ENCODE measurements at places on chromosomes 16 and 17.

DNA sequence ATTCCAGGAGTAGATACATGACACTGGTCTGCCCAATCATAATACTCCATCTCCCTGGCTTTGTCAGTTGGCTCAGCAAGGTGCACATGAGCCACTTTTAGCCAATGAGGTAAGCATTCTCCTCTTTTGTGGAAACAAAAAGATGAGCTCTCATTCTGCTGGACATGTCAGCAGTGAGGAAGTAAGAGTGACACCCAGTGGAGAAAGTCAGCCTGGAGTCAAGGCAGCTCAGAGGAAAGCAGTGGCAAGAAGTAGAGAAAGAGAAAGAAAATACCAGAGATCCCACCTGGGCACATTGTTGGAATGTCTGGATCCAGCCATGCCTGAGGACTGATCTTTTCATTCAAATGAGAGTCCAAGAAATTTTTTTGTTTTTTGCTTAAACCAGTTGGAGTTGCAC lies 496.9 kb upstream of the C16orf82 start:
- no peak for DNase-seq

- DNase-seq = peak; percentile 84
These were observed 46.9 kb downstream of the TUBD1 start for GRCh38 chr17:59845595-59846393.

GRCh38 chr17:56545106-56545505 lies 48.4 kb upstream of the NOG start:
- no peak for DNase-seq

DNA sequence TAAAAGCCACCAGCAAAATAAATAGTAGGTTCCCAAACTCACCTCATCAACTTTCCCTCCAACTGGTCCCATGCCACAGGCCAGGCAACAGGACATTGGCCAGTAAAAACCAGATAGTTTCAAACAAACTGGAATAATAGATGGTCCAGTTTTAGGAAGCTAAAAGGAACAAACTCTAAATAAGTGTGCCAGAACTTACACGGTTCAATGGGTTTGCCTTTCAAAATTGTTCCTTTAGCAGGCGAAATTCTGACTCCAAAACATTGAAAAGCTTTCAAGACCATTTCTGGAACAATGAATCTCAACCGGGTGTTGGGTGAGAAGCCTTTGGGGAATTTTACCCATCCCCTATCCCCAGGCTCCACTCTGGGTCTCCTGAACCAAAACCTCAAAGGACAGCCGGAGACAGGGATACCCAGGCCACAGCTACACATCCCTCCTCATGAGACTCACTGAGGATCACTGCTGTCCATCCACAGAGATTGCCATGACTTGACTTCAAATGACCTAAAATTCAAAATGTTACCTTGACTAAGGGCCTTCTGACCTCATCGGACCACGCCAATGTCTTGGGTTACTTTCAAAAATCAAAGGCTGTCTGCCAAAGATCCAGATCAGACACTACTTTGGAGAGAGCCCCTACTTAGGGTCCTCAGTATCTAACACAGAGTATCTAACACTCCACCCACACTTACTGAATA lies 13.0 kb downstream of the AXIN2 start:
- no peak for DNase-seq

DNA sequence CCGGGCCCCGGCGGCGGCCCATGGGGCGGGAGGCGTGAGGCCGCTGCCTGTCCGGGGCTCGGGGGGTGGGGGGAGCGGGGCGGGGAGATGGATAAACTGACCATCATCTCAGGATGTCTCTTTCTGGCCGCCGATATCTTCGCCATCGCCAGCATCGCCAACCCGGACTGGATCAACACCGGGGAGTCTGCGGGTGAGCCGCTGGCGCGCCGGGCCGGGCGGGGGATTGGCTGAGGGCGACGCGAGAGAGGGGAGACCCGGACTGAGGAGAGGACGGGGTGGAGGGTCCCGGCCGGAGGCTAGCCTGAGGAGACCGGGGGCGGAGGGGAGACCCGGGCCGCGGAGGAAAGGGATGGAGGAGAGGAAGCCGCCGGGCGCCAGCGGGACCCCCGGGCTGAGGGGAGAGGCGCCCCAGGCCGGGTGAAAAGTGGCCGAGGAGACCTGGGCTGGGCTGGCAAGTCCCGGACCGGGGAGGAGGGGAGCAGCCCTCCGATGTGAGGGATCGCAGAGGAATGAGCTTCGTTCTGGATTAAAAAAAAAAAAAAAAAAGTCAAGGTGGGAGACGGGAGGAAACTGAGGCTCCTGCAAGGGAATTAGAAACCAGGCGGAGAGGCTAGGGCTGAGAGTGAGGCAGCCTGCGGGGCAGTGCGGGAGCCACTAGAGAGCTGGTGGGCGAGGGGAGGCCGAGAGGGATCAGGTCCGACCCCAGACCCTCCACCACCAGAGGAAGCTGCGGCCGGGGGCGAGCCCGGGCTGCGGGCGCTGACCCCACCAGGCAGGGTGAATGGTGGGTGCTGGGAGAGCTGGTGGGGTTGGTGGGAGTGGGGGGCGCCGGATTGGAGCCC lies 526 bp downstream of the MOSMO start:
- DNase-seq = no peak

GRCh38 chr16:21565861-21566669 lies 33.3 kb upstream of the METTL9 start:
- no peak for DNase-seq

DNA sequence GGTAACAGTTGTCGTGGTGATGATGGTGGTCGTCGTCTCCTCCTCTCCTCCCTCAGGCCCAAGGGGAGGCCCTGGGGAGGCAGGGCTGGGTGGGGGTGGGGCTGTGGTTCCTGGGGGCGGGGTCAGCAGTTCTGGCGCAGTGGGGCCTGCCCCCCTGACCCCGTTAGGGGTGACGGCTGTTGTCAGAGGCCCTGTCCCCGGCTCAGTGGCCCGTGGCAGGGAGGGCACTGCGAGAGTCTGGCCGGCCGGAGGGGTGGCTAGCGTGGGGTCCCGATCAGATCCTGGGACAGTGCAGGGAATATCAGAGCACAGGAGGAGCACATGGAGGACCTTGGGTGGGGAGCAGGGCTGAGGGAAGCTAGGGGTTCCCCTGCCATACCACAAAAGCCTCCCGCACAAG lies 2.5 kb downstream of the SEZ6L2 start:
- no peak for DNase-seq

DNA sequence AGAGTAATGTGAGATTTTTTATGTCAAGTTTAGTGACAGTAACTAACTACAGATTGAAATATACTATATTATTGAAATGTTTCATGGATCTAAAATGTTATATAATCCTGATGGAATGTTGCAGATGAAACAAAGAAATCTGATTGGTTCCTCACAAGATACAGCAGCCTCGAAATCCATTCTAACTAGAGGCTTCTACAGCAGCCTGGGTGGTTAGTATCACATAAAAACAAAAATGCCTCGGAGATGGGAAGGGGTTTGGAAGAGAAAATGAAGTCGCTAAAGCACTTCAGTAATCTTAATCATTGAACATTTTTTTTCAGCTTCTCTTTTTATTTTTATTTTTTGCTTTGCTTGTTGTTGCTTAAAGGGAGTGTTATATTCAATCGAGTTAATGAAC lies 75.2 kb downstream of the TANC2 start:
- peak; percentile 22 for DNase-seq

DNA sequence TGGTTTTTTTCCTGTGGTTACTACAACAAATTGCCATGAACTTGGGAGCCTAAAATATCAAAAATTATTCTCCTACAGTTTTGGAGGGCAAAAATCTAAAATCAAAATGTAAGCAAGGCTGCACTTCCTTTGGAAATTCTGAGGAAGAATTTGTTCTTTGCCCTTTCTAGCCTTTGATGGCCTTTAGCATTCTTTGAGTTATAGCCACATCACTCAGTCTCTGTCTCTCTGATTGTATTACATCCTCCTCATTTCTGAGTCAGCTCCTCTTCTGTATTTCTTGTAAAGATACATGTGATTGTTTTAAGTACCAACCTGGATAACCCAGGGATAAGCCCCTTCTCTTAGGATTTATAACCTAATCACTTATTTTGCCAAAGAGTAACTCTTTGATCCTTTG lies 282.0 kb downstream of the BCAS3 start:
- no peak for DNase-seq

DNA sequence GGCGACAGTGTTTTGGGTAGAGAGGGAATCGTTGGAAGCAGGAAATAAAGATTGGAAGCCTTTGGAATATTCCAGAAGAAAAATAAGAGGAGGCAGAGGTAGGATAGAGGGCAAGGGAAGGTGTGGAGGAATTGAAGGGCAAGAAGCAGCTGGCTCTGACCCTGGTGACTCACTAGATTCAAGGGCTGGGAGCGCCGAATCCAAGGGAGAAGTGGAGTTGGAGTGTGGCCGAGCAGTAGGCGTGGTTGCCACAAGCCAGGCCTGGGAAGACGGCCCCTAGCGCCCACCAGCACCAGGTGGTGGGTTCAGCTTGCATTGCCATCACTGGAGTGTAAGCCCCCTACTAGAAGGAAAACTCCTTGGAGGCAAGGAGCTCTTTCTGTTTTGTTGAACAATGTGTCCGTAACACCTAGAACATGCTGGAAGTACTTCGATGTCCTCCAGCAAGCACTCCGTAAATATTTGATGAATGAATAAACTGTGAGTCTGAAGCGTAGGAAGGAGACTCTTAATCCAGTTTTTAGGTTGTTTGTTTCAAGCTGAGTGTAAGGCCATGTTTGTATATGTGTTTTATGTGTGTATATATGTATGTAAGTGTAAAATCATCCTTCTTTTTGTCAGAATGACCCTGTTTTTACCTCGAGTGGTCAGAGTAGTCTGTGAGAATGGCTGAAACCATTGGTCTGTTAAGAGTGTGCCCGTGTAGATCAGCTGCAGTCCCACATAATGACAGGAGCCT lies 139.5 kb downstream of the CMIP start:
- DNase-seq = no peak

DNA sequence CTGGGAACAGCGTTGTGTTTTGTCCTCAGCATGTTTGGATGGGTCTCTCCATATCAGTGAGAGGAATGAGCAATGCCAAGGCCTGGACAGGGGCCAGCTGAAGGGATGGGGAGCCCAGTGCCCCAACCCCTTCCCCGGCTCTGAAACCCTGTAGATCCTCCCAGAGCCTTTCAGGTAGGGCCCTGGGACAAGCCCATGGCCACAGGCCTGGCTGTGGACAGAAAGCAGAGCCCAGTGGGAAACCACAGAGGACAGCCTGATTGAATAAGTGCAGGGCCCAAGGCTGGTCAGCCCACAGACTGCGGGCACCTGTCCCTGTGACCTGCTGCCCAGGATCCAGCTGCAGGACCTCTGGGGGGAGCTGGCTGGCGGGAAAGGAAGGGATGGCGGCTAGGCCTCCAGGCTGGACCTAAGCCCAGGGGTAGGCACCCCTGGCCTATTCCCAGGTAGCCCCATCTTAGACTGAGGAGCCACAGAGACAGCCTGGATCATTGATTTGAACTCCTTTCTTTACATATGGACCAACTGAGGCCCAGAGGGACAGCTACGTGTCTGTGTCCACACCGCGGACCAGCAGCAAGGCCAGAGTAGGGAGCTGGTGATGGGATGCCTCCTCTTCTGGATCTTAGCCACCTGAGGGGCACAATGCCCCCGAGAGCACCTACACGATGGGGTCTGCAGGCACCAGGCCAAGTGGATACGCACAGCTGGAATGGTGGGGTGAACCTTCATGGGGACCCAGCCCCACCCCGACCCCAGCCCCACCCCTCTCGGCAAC lies 1.3 kb downstream of the CCDC102A start:
- no peak for DNase-seq

DNA sequence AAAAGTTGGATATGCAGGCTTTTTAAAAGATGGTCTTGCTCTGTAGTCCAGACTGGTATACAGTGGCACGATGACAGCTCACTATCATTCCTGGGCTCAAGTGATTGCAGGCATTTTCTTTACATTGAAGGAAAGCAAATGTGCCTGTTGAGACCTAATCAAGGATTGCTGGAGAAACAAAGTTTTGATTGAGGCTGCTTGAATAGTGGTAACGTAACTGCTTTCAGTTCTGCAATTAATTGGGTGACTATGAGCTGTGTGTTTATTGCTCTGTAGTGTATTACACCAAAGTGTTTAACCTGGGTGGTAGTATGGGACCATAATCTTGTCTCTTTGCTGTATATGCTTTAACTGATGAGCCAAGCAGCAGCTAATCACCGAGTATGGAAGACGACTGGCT lies 2.3 kb downstream of the UBB start:
- DNase-seq = no peak

GRCh38 chr17:4386406-4386805 lies 19.9 kb upstream of the UBE2G1 start:
- no peak for DNase-seq

DNA sequence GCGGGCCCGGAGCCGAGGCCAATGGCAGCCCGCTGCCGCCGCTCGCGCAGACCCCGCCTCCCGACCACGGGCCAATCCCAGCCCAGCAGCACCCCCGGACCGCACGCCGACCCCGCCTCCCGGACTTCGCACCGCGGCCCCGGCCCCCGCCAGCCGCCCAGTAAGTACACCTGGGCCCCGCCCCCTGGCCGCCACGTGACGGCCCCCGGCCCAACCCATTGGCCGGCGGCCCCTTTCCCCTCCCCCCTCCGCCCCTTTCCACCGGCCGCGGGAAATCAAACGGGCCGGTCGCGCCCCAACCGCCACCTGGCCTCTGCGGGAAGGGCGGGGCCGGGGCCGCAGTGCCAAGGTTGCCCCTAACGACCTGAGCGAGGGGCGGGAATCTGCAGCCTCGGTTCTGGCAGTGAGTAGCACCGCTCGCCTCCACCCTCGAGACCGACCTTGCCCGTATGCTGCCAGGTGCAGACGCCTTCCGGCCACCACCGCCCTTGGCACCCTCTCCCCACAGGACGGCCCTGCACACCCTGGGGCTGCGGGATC lies at the start of gene YBX2:
TSS of gene YBX2 (minus strand) at position 26 of the 540 bp plus-strand sequence. CDS start 139 bp downstream, outside the sequence.
- DNase-seq = peak; percentile 27

DNA sequence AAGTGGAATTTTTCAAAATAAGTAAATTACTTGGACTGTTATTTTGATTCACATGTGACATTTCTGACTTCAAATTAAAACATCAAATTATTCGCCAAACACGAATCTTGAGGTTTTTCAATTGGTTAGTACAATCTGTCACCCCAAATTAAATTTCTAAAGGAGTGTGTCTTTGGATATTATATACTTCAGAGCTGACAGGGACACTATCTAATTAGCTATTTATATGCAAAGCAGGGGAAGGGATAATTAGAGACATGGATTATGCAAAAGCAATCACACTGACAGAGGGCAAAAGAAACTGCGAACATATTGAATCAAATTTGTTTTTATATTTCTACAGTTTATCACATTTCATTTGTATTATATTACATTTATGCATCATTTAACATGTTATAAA lies 433.0 kb downstream of the KIF2B start:
- DNase-seq = no peak

DNA sequence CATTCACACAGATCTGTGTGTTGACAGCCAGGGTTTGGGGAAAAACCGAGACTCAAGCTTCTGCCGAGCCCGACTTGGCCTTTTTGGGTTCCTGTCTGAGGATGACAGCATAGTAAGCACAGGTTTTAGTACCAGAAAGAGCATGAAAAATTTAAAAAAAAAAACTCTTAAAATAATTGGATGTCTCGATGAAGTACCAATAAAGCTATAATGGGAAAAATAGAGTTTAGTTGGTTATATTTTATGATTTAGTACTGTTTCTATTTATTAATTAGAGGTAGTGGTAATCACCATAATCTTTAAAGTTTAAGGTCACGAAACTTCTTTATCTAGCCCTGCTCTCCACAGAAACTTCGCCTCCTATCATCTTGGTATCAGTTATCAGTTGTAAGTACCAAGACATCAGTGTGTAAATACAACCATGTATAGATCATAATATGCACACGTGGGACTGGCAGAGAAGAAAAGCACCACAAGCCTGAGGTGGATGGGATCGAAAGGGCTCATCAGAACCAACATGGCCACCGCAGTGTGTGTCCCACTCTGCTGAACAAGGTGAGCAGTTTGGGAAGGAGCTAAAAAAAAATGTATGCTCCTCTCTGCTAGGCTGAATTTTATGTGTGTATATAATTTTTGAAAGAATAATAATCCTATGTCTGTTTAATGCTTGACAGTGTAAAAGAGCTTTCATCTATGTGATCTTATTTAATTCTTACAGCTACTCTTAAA lies 14.4 kb upstream of the EEF2K start:
- no peak for DNase-seq
